ENCODE measurements at places on chromosomes 5 and 9.

DNA sequence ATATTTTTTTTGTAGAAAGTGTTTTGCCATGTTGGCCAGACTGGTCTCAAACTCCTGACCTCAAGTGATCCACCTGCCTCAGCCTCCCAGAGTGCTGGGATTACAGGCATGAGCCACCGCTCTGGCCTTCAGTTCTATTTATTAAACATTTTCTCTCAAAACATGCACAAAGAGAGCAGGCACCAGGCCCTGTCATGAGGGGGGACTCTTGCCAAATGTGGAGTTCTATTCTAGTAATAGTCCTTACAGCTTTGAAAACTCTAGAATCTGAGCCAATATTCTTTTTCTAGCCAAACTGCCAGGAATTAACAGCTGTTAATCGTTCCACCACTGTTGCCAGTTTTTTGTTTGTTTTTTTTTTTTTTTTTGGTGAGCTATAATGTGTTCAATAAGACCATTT is 124.6 kb downstream of the TARS1 start:
- no peak for DNase-seq

DNA sequence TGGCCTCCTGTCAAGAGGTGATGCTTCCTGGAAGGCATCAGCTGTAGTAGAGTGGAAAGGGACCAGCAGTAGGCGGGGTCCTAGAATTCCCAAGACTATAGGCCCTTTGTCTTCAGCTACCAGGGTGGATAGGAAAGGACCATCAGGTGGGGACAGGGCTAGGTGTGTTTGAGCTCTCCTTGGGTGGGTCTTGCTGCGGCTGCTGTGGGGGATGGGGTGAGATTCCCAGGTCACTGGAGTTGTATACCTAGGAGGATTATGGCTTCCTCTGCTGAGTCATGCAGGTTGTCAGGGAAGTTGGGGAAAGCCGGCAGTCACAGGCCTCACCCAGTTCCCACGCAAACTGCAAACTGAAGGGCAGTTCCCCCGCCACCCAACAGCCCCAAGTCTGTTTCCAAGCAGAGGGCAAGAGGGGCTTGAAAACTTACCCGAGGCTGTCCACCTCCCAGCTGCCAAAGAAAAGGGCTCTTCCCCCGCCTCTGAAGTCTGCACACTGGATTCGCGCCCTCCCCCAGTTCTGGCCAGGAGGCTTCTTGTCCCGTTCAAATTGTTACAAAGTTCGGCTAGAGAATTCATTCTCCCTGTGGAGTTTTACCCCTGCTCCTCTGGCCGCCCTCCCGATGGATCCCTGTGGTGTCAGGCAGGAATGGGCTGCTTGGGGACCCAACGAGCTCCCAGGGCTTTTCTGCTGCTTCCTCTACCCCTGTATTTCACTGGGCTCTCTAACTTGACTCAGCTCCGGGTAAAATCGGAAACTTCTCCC is 23.0 kb upstream of the ECM2 start:
- DNase-seq = no peak

DNA sequence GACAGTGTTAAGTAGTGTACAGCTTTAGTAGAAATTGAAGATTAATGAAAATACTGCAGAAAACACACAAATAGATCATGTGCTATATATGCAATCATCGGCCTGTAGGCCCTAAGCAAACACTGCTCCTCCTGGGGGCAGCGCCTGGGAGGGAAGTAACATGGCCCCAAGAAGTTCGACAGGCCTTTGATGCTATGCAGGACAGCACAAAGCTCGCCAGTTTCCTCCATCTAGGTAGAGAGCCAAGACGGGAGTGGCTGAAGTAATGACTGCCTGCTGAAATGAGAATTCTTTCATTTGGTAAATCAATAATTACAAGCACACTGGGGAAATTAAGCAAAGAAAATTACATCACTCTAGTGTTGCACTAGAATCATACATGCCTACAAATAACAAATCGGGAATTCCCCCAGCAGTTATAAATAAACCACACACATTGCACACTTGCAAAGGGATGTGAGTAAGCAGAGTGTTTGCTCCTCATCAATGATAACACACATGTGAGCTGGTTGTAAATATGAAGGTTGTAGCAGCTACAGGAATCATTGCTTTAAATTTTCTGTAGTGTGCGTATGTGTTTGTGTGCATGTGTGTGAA is 219.9 kb upstream of the NFIL3 start:
- DNase-seq = no peak

DNA sequence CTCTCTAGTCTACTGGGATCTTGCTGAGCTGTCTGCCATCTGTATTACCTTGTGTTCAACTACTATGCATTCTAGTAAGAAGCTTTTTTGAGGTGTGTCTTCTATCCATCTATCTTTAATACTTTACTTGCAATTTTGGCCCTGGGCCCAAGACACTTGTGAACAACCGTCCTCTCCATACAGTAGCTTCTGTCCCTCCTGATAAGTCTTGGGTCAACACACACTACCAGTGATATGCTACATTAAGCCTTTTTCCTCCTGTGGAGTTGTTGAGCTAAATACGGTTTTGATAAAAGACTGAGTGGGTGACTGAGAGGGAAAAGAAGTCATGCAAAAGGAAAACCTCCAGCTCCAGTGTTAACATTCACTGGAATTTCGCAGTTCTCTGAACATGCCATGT is 133.3 kb upstream of the PCA3 start:
- DNase-seq = no peak

DNA sequence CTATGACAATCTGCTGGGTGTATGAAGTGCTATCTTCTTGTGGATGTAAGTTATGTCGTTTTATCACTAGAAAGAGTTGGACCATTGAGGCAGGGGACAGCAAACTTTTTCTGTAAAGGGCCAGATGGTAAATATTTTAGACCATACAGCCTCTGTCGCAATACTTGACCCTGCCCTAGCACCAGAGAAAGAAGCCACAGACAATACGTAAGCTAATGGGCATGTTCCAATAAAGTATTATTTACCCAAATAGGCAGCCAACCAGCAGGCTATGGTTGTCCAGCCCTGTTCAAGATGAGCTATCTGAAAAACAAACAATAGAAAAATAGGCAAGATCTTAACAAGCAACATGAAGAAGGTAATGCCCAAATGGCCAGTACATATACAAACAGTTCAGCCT is 36.4 kb downstream of the MTX3 start:
- DNase-seq = no peak

DNA sequence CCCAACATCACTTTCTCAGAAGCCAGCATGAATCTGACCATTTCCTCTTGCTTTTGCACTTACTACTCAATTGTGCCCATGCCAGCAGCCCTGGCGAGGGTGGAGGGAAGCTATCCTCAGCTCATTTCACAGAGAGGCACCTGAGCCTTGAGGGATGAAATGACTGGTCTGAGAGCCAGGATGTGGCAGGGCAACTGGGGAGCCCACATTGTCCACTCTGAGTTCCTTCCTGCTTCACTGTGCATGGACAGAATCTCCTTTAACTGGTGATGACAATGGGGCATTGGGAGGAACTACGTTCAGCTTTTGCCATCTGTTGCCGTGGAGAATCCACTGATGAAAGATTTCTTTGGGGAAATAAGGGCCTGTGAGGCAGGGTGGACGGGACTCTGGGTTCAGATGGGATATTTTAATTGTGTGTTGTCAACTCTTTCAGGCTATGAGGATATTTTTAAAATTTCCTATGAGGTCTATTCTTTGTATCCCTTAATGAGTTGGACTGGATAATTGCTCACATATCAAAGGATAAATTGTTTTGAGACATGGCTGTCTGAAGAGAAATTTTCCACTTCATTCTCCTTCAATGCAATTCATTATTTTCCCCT is 78.3 kb downstream of the TNC start:
- DNase-seq = peak; percentile 53

- no peak for DNase-seq
These were observed 238.0 kb downstream of the HSPA4 start for GRCh38 chr5:133289686-133290367.

DNA sequence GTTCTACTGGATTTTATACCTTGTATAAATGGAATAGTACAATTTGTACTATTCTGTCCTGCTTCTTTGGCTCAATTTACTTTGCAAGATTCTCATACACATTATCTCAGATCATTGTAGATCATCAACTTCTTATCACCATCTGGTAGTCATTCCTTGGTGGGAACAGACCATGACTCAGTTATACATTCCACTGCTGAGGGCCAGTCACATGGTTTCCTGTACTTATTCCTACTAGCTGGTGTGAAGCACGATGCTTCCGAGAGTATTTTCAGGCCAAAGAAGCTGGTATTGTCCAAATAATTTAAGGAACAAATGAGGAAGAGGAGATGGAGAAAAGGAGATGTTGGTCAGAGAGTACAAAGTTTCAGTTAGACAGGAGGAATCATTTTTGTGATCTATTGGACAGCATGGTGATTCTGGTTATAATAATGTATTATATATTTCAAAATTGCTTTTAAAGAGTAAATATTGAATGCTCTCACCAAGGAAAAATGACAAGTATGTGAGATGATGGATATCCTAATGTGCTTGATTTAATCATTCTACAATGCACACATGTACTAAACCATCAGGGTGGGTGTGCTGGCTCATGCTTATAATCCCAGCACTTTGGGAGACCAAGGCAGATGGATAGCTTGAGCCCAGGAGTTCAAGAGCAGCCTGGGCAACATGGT is 124.1 kb downstream of the SYK start:
- DNase-seq = no peak

DNA sequence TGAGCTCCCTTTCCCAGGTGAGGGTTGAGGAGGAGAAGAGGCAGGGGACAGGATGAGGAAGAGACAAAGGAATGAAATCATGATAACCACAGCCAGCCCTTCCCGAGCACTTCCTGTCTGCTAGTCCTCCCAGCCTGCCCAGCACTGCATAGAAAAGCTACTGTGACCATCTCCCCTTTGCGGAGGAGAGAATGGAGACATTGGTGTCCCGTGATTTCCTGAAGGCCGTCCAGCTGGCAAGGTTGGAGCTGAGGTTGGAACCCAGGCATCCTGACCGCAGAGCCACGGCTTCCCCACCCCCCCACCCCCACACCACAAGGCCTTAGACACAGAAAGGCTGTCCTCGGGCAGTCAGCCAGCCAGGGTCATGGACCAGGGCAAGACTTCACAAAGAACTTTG is 131.1 kb upstream of the ICE1 start:
- DNase-seq = no peak

DNA sequence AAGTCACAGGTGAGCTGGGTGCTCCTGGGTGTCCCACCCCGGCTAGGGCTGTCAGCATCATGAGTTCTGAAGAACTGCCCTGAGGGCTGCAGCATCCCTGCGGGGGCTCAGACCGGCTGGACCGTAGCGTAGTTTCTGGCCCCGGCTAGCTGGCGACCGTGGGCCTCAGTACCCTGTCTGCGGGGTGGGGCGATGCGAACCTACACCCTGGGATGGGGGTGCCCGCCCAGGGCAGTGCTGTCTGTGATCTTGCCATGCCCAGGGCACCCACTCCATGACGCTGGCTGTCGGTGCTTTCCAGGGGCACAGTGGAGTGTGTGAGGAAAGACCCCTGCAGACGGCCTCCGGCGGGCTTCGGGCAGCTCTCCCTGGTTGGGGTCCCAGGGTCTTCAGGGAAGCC is 66.5 kb upstream of the IRX4 start:
- DNase-seq = no peak

DNA sequence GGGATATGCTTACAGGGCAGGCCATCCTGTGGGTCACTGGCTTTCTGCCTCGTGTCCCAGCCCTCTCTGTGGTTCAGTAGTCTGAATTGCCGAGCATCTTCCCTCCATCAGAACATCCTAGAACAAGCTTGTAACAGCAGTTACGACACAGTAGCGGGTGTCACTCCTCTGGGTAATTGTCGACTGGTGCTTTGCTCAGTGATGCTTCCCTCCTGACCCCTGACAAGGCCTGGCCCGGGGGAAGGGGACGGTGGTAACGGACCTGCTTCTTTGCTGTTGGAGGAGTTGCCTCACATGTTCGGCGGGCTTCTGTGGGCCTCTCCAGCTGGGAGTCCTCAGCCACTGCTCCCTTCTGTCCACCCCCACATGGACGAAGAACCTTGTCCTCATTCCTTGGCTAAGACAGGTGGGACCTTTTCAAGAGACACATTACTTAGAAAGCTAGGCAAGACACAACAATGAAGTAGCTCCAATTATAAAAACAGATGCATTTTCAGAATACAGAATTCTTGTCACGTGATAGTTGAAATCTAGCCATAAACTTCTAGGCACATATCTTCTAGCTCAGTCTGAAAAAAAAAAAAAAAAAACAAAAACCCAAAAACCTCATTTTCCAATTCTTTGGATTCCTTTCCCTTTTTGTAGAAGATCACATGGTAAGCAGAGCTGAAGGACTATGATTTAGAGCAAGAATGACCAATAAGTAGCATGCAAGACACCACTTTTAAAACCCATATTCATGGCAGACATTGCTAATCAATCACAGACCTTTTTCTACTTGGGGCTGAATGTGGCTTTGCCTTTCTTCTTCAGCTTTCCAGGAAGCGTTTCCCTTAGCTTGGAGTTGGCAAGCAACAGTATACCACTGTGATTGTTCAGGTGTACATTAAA is 25.0 kb downstream of the HMCN2 start:
- DNase-seq = no peak

- DNase-seq = no peak
These were observed 390.1 kb downstream of the CCDC171 start for GRCh38 chr9:15942831-15943424.

DNA sequence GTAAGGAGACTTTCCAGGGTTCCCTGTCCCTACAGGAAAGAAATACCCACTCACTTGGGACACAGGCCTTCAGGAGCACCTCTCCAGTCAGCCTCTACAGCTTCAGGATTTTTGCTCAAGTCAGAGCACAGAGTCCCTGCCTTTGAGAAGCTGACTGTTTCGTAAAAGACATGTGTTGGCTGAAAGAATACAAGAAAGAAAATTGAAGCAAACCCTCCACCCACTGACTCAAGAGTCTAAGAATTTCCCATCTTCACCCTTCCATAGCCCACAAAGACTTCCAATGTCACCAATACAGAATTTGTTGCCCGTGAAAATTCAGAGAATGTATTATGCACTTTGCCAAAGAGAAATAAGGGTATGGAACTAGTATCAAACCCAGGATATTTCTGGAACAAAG is 53.0 kb upstream of the ZNF622 start:
- DNase-seq = no peak

- DNase-seq = no peak
These were observed 71.4 kb downstream of the SERINC5 start for GRCh38 chr5:80184235-80185023.

DNA sequence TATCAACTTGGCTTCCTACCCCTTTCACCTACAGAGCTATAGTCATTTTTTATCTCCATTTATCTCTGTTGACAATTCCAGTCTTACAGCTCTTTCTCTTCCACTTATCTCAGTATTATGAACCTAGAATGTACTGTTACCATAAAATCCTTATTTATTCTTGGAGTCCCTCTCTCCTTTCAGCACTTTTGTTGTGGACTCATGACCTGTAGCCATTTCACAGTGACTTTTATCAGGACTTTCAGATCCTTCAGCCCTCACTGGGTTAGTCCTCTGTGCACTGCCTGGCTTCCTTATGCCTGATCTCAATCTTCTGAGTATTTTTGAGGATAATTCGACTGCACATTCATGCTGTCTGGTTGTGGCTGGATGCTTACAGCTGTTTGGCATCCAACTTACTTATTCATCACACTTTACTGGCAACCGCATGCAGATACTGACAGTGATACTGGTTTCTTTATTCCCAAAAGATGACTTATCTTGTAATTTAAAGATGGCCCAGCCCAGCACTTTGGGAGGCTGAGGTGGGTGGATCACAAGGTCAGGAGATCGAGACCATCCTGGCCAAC is 293.3 kb downstream of the MAN2A1 start:
- no peak for DNase-seq

All from suppressor macrophage (primary cell).